Mammary epithelial cell (primary cell): ENCODE measurements at places on chromosomes 7 and 10.

DNA sequence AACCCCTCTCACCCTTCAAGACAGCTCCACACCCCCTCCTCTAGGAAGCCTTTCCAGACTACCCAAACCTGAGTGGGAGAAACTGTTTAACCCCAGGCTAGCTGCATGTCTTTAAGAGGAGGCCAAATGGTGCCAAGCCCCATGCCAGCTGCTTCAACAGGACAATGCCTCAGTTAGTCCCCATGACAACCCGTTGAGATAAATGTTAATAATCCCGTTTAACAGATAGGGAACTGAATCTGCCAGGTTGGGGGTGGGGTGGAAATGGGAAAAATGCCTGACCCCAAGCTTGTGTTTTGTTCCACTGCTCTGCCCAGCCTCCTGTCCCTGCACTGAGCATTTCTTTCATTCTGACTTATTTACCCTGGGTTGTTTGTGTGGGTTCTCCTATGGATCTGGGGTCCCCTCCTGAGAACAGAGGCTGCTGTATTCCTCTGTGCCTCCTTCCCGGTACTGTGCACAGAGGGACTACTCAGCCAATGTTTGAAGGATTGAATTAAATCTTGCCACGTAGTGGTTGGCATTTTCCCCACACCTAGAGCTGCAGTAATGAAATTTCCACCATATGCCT, 452.6 kb upstream of the ZMIZ1 start:
- no peak for DNase-seq

- DNase-seq = no peak
These were observed 50.5 kb downstream of the MRC1 start for GRCh38 chr10:17859492-17860156.

DNA sequence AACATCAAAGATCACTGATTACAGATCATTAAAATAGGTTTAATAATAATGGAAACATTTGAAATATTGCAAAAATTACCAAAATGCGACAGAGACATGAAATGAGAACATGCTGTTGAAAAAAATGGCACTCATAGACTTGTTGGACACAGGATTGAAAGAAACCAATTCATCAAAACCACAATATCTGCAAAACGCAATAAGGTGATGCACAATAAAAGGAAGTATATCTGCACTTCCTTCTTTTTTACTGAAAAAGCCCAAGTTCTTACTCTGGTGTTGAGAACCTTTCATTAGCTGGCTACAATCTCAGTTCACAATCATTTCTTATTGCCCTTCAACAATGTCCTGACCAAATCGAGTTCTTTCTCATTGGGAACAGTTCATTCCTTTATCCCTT, 28.7 kb downstream of the TMEM106B start:
- DNase-seq = no peak

DNA sequence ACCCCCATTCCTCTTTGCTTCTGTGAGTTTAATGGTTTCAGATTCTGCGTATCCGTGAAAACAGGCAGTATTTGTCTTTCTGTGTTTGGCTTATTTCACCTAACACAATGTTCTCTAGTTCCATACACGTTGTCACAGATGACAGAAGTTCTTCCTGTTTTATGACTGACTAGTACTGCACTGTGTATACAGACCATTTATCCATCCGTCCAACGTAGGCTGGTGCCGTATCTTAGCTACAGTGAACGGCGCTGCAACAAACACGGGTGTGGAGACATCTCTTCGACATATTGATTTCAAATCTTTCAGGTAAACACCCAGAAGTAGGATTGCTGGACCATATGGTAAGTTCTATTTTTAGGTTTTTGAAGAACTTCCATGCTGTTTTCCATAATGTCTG, 181.7 kb downstream of the PARD3 start:
- DNase-seq = no peak

GRCh38 chr10:110735620-110736027, 91.5 kb downstream of the RBM20 start:
- no peak for DNase-seq

DNA sequence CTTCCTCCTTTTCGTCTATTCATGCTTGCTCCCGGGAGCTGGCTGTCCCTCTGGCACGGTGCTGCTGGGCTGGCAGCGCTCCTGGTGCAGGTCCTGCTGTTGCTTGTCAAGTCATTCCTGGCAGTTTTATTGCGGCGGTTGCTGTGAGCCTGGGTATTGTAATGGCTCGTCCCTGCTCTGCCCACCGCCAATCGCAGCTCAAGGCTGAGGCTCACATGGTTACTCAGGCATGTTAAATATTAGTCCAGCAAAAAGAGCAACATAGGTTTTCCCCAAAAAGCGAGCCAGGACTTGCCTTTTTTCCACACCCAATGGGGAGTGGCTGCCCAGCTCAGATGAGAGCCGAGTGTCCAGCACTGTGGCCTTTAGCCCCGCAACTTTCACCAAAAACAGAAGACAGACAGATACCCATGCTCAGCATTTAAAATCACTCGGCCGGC, 492.9 kb upstream of the FOXK1 start:
- peak; percentile 96 for DNase-seq

DNA sequence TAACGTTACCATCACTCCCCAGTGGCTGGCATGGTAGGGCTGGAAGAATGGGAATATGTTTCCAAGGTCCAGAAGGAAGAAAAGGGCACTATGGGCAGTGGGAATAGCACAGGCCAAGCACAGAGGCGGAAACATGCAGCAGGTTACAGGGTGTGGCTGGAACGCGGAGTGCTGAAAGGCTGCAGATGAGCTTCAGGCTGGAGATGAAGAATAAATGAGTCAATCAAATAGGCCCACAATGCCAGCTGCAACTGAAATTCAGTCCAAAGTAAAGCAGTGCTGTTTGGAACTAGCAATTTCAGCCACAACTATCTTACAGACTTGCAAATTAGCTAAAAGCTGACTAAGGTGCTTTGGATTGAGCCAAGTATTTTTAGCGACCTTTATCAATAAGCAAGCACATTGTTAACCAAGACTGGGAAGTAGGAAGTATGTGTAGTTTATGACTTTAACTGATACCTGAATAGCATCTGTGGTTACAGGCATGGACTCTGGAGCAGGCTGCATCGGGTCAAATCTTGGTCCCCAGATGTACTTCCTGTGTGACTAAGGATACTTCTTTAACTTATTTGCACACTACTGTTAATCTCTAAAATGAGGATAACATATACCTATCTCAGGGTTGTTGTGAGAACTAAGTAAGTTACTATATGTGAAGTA, 77.5 kb upstream of the CTTNBP2 start:
- DNase-seq = no peak

- DNase-seq = no peak
These were observed 6.6 kb upstream of the PDSS1 start for GRCh38 chr10:26690731-26691475.

GRCh38 chr7:84040355-84040754, 154.2 kb downstream of the SEMA3A start:
- no peak for DNase-seq

- peak; percentile 29 for DNase-seq
These were observed 6.4 kb upstream of the RALA start for GRCh38 chr7:39617005-39617404.

GRCh38 chr7:29369909-29370488, 175.4 kb downstream of the CHN2 start:
- no peak for DNase-seq

DNA sequence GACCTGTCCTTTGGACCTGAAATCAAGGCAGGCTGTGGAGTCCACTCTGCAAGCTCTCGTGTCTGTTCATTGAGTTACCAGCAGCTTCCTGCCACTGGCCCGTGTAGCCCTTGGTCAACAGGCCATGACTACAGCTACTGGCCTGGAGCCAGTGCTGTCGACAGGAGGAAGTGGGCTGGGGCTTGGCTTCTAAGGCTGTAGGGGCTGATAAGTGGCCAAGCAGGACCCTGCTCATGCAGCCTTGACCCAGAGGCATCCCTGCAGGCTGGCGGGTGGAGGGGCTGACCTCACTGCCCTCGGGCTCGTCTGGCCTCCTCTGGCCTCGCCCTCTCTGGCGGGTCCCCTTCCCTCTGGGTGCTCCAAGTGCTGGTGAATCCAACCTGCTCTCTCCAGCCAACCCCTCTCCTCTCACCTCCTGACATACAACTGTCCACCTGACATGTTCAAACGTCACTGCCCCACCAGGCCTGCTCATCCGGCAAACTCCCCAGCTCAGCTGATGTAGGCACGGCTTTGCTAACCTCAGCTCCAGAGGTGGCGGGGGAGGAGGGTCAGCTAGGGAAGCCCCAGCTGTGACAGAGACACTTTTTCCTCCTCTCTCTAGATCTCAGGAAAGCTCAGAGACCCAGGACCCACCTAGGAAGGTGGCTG, 188.6 kb upstream of the LYZL2 start:
- no peak for DNase-seq

DNA sequence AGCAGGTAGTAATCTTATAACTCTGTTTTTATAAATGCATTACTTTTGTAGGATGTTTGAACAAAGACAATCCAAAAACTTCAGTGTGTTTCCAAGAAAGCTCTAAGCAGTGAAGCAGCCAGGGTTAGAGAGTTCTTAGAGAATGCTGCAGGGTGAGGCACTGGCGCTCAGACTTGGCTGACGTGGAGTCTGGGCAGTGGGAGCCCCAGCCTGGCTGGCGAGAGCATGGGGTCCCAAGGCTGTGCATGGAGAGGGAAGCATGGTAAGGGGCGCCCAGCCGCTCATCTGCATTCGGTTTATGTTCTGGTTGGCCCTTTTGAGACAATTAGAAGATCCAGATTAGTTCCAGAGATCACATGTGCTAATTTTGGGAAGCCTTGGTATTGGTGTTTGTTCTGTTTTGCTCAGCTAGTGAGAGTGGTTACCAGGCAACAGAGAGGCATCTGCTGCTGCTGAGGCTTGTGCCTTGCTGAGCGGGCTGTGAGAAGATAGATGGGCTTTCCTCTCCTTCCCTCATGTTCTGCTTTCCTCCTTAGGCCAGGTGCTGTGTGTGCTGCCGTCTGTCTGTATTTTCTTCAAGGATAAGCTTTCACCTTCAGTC, 10.3 kb downstream of the SUN1 start:
- DNase-seq = no peak

DNA sequence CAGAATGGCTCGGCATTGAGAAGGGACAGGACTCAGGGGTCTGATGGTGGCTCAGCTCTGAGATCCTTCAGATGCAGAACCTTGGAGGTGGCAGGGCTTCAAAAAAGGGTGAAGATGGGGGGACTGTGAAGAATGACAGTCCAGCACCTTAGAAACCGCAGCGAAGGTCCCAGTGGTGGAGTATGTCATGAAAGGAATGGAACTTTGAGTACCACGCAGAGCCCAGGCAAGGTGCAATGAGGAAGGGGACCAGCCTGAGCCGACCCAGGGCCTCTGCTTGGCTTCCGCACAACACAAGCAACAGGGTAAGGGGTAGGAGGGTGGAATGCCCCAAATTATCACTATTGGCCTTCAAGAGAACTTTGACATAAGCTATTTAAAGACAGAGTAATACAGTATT, 8.2 kb upstream of the GPAM start:
- no peak for DNase-seq

DNA sequence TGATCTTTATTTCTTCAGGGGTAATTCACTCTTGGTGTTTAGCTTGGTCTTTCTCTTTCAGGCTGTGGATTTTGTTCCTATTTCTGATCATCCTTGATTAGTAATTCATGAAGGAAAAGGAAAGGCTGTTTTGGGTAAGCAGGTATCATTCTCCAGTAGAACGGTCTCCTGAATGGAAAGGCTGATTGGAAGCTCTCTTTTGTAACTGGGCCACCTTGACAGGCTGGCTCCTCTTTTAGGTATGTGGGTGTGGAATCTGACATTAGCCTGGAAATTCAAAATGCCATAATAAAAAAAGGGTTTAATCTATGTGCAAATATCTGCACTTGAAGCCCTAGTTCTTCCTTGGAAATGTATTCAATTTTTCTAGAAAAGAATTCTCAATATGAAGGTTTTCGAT, 18.9 kb downstream of the TAS2R39 start:
- DNase-seq = no peak

GRCh38 chr7:8418629-8419245, 14.7 kb upstream of the NXPH1 start:
- peak; percentile 30 for DNase-seq

DNA sequence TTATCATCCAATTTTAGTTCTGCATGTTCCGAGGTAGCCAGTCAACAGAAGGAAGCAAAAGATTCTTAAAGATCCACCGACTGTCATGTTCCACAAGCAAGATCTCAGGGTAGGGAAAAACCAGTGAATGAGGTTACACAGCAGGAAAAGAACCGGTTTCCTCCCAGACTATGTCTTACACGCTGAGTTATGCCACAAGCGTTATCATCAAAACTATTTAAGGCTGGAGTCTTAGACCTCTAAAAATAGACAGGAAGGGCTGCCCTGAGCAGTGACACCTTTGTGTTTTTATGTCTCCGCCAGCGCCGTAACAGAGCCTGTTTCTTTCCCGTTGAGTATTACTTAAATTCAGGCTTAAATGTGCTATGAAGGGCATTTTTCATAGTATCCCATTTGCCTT, 48.3 kb downstream of the PROSER2 start:
- DNase-seq = no peak
